ENCODE measurements at places on chromosomes 1 and 21.
A peak's percentile ranks its signal among the peaks of the same experiment; 100 is the strongest.

DNA sequence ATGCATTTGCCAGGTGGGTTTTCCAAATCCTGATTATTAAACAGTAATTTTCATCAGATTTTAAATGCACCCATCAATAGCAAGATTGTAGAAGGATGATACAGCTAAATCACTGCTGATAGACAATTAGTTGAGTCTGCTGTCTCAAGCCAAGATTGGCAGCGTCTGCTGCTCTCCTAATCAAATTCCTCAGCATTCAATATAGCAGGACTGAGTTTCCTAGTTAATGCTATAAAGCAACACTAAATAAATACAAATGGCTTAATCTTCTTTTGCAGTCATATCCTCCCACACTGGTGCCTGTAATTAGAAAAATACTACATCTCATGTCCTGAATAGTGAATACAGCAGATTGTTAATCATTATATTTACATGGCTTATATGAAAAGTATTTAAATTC is 1028.8 kb downstream of the ADGRL2 start:
- DNase-seq, result no peak

DNA sequence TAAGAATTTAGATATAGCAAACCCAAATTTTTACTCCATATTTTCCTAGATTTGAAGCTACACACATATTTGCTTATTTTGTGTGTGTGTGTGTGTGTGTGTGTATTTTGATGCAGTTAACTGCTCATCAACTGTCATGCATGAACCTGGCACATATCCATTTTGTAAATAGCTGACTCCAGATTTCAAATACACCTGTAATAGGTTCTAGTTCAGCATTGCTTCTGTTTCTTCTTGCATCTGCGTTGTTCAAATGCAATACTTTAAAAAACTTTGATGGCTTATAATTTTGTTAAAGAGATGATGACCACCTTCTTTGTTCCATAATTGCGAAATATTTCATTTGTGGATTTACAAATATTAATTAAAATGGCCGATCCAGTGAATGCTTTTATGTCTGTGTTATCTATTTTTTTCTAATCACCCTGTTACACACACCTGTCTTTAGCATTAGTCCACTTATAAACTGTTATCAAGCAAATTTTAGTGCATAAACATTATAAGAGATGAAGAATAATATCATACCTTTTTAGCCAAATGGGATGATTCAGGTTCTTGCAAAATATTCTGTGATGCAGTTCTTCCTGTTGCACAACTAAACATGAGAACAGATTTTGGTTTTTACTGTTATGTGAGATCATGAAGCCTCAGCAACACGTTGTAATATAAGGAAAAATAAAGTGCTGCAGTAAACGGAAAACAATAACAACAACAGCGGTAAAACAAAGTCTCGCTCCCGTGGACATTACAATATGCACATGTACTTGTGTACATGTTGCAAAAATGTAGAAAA is 12.7 kb upstream of the S100A11 start:
- DNase-seq, result peak; percentile 67

DNA sequence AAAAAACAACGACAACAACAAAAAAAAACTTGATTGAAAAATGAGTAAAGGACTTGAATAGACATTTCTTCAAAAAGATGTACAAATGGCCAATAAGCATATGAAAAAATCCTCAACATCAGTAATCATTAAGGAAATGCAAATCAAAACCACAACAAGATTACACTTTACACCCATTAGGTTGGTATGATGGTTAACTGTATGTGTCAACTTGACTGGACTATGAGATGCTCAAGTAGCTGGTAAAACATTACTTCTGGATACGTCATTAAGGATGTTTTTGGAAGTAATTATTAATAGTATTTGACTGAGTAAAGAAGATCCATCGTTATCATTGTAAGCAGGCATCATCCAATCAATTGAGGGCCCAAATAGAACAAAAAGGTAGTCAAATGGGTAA is 34.9 kb upstream of the LYPLAL1 start:
- no peak for DNase-seq

DNA sequence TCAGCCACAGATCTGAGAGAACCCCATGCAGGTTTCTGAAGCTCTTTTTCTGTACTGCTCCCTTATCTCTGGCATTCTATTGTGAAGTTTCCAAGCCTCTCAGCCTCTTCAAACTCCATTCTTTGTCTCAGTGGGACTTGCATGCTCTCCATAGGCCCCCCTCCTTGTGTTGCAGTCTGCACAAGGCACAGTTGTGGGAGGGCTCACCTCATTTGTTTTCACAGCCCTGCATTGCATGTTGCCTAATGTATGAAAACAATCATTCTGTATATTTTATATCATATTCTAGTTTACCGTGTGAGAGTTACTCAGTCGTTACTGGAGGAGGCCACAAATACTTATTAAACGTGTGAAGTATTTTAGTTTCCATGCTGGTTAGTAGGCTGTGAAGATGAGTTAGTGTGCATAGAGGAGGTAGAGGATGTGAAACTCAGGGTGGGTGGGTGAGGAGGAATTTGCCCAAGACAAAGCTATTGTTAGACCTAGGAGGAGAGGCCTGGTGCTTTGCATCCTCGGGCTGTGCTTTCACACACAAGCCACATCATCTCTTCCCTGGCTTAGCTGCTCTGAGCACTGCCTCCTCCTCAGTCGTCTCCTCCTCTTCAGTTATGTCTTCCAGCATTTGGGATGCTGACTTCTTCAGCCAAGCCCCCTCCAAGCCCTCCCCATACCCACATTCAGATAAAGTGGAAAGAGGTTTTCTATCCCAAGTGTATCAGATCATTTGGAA is 7.8 kb upstream of the CHI3L2 start:
- DNase-seq, result no peak

DNA sequence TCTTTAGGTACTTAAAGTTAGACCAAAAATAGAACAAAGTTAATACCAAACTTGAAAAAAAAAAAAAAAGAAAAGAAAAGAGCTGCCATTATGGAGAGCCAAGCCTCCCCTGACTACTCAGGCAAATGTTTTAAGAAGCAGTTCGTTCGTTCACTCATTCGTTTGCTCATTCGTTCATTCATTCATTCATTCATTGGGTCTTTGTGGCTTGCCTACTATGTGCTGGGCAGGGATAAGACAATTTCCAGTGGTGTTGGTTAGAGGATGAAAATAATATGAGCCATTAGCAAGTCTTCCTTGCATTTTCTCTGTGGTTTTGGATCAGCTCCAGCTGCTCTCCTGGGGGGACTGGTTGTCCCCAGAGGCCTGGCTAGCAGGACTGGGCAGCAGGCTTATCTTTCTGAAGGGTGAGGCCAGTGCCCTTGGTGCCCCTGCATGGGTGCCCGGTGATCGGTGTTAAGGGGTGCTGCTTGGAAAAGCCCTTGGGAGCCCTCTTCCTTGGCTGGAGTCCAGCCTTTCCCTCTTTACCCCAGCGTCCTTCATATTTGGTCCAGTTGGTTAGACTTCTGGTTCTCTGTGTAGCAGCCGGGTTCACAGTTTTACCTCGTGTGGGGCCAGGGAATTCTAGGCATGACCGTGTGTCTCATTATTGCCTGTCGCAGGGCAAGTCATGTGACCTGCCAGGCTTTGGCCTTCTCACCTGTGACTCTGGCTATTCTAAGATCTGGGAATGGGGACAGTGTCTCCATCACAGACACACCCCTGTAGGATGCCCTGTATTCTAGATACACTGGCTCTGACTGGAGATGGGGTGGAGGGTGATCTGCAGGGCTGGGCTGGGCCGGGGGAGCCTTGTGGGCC is 32.8 kb downstream of the LHX4 start:
- no peak for DNase-seq

- peak; percentile 89 for DNase-seq
These were observed 65.2 kb upstream of the TARBP1 start for GRCh38 chr1:234544087-234544579.

Data from adipocyte (in vitro differentiated cells).